Left renal pelvis (tissue), 4 donors: ENCODE measurements at places on chromosomes 5 and 9. TPM values are rescaled to one million over a fixed set of nuclear protein-coding genes. Genes with fewer than 3 reads are reported as not detected.

DNA sequence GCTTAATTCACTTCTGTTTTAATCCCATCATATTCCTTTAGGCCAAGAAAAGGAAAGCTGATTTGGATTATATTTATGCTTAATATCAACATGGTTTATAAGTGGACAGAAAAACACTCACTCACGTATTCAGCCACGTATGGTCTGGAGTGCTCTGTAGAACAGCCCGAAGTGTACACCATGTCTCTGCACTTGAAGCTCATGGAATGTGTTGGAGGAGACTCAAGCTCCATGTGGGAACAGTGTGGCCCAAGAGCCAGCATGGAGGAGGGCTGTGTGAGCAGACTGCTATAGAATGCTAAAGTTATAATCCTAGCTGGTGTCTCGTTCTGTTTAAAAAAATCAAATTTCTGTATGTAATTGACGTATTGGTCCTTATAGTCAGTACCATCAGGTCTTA, 32.9 kb downstream of the OTULINL start:
- no peak for DNase-seq

The PCDHB9 gene
- 3.7 TPM for polyA plus RNA-seq

The CDC20B gene
- polyA plus RNA-seq: 0.92 TPM

DNA sequence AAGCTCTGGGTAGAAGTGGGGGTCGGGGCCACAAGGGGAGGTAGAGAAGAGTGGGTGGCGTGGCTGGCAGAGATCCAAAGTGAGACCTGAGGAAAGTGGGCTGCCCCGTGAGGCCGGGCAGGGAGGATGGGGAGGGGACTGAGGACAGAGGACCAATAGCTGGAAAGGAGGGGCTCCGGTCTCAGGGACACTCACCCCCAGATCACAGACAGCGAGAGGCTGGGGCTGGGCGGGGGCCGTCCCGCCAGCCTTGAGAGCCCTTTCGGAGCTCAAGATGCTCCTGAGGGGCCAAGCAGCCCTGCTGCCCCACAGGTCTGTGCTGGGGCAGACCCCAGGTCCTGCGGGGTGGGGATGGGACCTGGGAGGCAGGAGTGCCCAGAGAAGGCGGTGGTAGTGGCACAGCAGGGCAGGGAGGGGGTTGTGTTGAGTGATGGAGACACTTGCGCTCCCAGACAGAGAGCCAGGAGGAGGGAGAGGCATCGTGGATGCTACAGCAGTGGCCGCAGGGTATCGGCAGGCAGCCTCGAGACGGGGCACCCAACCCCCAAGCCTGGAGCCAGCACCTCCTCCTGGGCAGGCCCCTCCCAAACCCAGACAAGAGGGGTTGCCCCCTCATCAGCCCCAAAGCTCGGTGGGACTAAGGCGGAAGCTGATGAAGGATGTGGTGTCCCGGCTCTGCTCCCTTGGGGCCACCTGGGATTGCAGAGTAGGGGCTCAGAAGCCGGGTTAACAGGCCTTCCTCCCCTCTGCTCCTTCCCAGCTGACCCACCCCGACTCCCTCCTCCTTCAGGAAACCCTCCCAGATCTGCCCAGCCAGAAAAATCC, 3.4 kb downstream of the SARDH start:
- DNase-seq: no peak

GRCh38 chr9:4243113-4243512, 56.8 kb downstream of the GLIS3 start:
- DNase-seq: no peak

The SHROOM1 gene
- polyA plus RNA-seq: 13.0 TPM

GRCh38 chr5:6803981-6804550, 90.8 kb downstream of the TENT4A start:
- DNase-seq: no peak

DNA sequence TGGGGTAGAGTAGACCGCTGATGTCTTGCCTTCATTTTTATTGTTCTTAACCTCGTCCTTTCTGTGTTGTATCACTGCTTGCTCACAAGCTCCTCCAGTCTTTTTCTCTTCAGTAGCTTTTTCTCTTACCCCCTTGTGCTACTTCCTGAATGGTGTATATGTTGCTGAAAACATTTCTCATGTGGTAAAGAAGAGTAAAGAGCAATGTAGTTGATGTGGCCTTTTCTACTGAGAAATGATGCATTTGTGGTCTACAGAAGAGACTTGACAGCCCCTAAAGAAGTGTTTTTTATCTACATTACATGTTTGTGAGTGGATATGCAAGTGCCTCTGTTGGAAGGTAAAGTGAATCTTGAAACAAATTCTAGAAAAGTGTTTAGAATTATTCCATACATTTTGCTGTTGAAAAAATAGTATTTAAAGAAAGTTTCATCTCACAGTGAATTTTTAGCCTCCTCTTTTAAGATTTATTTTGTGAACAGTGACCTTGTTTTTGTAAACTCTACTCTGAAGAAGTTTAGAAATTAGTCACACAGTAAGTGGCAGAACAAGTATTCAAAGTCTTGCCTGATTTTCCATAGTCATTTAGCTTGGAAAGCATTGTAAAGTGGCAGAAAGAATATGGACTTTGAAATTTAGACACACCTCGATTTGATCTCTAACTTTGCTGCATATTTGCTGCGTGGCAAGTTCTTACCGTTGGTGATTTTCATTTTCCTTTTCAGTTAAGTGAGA, 17.4 kb downstream of the CDC42SE2 start:
- no peak for DNase-seq
